Left lobe of liver (tissue), 2 donors: ENCODE measurements at places on chromosomes 1 and 21. TPM values are rescaled to one million over a fixed set of nuclear protein-coding genes. Genes with fewer than 3 reads are reported as not detected.

DNA sequence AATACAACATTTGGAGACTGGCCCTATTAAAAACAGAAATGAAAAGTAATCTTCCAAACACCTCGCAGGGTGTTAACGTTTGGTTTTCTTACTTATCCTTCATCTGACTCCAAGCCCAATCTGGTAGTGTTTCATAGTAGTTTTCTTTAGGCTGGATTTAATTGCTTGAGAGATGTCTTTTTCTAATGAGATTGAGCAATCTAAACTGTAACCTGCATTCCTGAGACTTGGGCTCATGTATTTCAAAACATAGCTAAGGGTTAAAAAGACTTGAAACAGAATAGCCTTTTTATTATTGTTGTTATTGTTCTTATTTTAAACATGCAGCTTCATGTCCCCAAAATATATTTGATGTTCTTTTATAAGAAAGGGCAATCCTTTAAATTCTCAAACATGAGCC, 278.9 kb downstream of the TGFB2 start:
- no peak for DNase-seq

- no peak for DNase-seq
These were observed 115.1 kb downstream of the PROX1 start for GRCh38 chr1:214102907-214103306.

DNA sequence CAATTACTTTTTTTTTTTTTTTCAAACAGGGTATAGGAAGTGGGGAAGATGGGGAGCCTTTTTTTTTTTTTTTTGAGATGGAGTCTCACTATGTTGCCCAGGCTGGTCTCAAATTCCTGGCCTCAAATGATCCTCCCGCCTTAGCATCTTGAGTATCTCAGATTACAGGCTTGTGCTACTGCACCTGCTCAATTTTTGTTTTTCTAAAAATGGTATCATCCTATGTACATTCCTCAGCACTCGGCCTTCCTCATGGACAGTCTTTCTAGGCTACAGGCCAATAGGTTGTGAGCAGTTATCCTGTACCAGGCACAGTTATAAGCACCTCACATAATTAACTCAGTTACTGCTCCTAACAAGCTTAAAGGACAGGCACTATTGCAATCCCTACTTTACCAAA, 132.1 kb upstream of the EDN2 start:
- DNase-seq: no peak

DNA sequence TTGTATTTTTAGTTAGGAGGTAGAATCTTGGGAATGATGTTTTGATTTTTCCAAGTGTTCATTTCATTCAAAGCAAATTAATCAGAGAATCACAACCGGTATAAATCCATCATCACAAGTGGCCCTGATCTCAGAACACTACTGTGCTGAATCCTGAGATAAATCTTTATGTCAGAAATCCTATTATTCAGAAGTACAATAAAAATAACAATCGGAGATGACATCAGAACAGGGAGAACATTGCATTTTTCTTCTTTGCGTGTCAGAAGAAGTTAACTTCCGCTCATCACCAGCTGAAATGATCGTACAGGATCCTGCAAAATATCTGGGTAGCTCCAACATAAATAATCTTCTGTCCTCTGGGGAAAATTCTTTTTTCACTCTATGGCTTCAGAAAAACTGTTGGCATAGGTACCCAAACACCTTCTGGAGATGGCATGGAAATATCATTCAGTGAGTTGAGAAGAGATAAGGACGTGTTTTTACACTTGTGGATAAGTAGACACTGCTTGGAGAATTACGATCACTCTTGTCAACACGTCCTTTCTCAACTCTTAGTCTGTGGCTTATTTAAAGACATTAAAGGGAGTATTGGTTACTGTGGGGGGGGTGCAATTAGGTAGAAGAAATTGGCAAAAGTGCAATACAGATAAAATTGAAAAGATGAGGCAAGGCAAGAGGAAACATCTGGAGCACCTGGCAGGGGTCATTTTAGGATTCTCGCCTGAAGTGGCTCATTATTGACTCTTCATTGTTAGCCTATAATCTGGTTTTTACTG, 46.9 kb upstream of the SMYD2 start:
- DNase-seq: no peak

DNA sequence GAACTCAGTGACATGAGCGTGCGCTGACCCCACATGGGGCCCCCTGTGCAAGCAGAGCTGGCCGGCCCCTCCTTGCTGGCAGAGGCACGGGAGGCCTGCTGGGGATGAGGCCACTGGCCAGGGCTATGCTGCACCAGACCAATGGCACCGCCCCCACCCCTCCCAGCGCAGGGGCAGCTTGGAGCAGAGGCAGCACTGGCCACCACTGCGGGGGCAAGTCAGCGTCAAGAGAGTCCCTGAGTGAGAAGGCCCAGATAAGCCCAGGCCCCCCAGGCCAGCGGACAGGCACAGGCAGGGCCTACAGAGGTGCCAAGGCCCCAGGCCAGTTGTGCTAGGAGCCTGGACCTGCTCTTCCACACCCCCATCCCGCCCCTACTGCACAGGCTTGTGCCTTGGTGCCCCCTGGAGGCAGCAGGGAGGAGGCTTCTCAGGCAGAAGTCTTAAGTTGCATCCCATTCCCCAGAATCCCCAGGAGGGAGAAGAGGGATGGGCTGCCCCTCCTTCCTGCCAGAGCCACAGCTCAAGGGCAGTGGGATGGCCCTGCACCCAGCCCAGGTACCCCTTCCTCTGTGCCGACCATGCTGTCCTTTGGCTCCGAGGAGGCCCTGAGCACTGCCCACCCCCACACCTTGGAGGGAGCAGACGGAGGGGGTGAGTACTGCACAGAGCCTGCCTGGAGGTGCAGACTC, 35.8 kb downstream of the EPHX1 start:
- peak; percentile 79 for DNase-seq

The PBX1 gene
- 9.5 TPM for total RNA-seq

The NLRP3 gene
- total RNA-seq: 0.33 TPM

- DNase-seq: no peak
These were observed 1.5 kb upstream of the SYDE2 start for GRCh38 chr1:85202092-85202863.

DNA sequence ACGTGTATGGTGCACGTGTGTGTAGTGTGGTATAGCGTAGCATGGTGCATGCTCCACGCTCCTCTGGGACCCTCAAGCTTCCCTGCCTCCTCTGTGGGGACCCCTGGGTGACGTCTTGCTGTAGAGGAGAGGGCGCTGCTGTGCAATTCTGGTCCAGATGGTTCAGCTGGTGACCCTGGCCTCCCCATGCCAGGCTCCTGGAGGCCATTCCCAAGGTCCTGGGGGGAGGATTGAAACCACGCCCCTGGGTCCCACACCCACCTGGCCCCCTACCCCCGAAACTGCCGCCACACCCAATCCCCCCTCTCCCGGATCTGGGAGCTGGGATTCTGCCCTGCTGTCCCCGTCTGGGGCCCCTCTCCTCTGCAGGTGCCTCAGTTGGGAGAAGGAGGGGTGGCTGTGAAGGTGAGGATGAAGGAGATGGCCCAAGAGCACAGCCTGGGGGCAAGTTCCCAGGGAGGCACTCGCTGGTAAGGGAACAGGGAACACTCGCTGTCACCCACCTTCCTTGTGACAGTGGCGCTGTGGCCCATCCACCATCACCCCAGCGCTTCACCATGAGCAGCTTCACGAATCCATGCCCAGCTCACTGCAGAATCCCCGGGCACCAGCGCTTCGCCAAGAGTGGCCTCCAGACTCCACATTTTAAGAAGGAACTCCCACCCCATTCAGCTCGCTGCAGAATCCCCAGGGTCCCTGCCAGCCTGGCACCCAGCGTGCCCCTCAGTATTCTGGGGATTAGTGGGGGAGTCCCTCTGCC, 38.0 kb downstream of the WDR4 start:
- DNase-seq: peak; percentile 39

The LRRC39 gene
- total RNA-seq: 0.33 TPM

The MIXL1 gene
- not detected for total RNA-seq

The MYOG gene
- total RNA-seq: not detected

The AGT gene
- total RNA-seq: 2,376 TPM

DNA sequence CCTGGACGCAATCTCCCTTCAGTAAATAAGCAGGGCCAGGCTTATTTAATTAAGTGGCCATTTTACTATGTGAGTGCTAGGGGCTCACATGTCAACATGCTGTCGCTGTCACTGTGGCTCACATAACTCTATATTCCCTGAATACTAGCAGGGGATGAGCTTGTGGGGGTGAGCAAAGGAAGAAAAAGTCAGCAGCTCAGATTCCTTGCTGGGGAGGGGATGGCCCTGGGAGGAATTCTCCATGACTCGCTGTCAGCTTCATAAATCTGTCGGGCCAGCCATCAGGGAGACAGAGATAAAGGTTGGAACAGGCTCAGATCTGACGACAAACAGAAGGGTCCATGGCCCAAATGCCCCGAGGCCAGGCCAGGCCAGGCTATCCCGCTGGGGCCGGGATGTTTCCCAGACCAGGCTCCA, 26.0 kb upstream of the PLEKHG5 start:
- no peak for DNase-seq

The PTTG1IP gene
- 73.9 TPM for total RNA-seq

DNA sequence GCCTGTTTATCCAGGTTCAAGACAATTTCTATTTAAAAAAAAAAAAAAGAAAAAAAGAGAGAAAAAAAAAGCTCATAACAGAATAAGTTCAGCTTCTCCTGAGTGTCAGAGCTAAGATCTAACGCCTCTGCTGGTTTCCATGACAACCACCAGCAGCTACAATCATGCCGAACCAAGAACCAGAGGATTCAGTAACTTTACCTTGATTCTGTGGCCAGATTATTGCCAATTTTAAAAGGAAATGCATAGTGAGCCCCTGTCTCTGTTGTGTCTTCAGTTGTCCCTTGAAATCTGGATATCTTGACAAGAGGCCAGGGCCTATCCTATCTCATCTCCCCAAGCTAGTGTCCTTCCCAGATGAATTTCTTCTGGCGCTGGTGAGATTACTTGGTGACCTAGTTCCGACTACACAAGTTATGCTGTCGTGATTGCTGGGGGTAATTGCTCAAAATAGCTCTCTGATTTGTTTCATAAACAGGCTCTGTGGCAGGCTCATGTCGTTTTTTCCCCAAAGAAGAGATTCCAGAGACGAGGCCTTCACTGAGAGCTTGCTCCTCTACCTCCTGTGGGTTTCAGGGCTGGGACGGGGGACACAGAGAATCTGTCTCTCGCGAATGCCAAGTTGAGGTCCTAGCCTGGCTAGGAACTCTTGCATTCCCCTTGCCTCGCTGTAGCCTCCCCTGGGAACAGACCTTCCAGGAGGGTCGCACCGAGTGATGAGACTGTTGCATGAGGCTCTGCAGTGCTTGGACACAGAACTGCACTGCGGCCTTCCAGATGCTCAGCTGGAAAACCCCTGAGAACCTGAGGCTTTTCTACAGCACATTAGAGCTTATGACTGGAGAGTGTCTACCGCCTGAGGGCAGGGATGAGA, 32.4 kb upstream of the SCCPDH start:
- peak; percentile 21 for DNase-seq
